Thyroid gland (tissue), 4 donors: ENCODE measurements at places on chromosomes 11 and 22.

GRCh38 chr11:124657904-124658303 is 15.6 kb downstream of the SIAE start:
- no peak overlapping the region for H3K4me3 ChIP-seq
- no peaks in the 10 kb centered on the region for H3K4me1 ChIP-seq
- H3K36me3 ChIP-seq, result peaks cover 4% of the 10 kb centered on the region
- H3K27ac ChIP-seq, result no peak overlapping the region
- H3K27me3 ChIP-seq, result no peaks in the 10 kb centered on the region
- DNase-seq, result no peak

- DNase-seq, result no peak
- H3K27me3 ChIP-seq, result no peaks in the 10 kb centered on the region
- no peak overlapping the region for H3K27ac ChIP-seq
- no peaks in the 10 kb centered on the region for H3K4me1 ChIP-seq
- no peaks in the 10 kb centered on the region for H3K36me3 ChIP-seq
Measured at GRCh38 chr22:46865052-46865434, 102.6 kb downstream of the TBC1D22A start.

DNA sequence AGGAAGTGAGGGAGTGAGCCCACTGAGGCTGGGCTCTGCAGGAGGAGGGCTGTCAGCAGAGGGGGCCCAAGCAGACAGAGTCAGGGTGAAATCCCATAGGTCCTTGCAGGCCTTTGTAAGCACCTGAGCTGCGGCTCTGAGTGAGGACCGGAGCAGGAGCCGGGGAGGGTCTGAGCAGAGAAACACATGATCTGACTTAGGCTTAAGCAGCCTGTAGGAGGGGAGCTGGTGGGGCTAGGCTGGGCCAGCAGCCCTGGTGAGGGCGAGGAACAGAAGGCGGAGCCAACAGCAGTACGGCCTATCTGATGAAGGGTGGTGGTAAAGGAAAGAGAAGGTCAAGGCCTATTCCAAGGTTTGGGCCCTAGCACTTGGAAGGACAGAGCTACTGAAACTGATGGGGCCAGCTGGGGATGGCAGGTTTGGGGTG is 26.9 kb upstream of the CBX7 start:
- H3K4me1 ChIP-seq, result peaks cover 27% of the 10 kb centered on the region
- no peaks in the 10 kb centered on the region for H3K27me3 ChIP-seq
- no peaks in the 10 kb centered on the region for H3K36me3 ChIP-seq
- H3K27ac ChIP-seq, result no peak overlapping the region
- no peak overlapping the region for H3K4me3 ChIP-seq
- DNase-seq, result no peak

DNA sequence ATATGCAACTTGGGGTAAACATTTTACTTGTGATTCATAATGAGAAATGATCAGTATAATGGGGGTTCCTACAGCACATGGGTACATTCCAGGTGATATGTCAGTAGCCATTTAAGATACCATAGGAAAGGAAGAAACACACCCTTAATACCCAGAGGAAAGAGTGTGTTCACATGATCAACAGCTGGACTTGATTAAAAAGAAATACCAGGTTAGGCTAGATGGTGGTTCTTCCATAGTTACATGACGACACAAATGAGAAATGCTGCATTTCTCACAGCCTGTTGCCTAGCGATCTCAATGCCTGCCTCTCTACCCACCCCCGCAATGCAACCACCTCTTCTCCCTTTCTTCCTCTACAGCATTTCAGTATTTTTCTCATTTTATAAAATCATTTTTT is 96.8 kb downstream of the TTC28 start:
- H3K27ac ChIP-seq, result no peak overlapping the region
- DNase-seq, result no peak
- H3K36me3 ChIP-seq, result no peaks in the 10 kb centered on the region

DNA sequence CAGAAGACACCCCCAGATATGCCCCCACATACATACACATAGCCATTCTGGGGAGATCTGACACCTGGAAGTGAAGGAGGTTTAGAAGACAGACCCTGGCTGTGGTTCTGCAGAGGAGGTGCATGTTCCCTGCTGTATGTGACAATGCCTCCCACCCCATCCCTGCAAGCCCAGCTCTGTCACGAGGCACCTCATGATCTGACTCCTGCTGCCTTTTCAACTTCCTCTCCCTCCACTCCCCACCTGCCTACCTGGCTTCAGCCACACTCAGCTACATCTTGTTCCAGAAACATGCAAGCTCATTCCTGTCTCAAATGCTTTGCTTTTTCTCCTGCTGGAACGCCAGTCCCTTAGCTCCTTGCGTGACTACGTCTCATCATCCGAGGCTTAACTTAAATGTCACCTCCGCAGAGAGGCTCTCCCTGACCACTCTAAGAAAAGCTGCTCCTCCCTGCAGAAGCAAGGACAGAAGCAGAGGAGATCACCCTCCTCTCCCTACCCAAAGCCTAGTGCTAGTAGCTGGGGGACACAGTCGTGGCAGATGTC is 114.5 kb downstream of the FEZ1 start:
- H3K36me3 ChIP-seq, result no peaks in the 10 kb centered on the region
- no peak overlapping the region for H3K4me3 ChIP-seq
- no peak overlapping the region for H3K27ac ChIP-seq
- DNase-seq, result no peak
- no peaks in the 10 kb centered on the region for H3K4me1 ChIP-seq

- no peaks in the 10 kb centered on the region for H3K36me3 ChIP-seq
- H3K27me3 ChIP-seq, result no peaks in the 10 kb centered on the region
- H3K27ac ChIP-seq, result no peak overlapping the region
- no peak for DNase-seq
- no peaks in the 10 kb centered on the region for H3K4me1 ChIP-seq
Measured at GRCh38 chr11:129709801-129710398, 105.7 kb upstream of the TMEM45B start.

- H3K4me1 ChIP-seq, result no peaks in the 10 kb centered on the region
- no peak overlapping the region for H3K27ac ChIP-seq
- no peaks in the 10 kb centered on the region for H3K27me3 ChIP-seq
- H3K4me3 ChIP-seq, result no peak overlapping the region
- no peaks in the 10 kb centered on the region for H3K36me3 ChIP-seq
Measured at GRCh38 chr11:120707663-120708062, 196.1 kb downstream of the GRIK4 start.

- peak; percentile 8 for DNase-seq
- H3K27ac ChIP-seq, result no peak overlapping the region
- H3K4me3 ChIP-seq, result no peak overlapping the region
- no peaks in the 10 kb centered on the region for H3K4me1 ChIP-seq
- no peaks in the 10 kb centered on the region for H3K36me3 ChIP-seq
- no peaks in the 10 kb centered on the region for H3K27me3 ChIP-seq
Measured at GRCh38 chr11:127789927-127790326, 789.4 kb upstream of the KIRREL3 start.

- DNase-seq, result no peak
- H3K36me3 ChIP-seq, result no peaks in the 10 kb centered on the region
- H3K4me1 ChIP-seq, result no peaks in the 10 kb centered on the region
- no peak overlapping the region for H3K27ac ChIP-seq
- H3K4me3 ChIP-seq, result no peak overlapping the region
Measured at GRCh38 chr11:132161403-132162078, 791.1 kb downstream of the NTM start.
